ENCODE measurements at places on chromosomes 7 and 10.

- DNase-seq, result no peak
These were observed 1.1 kb downstream of the JAKMIP3 start for GRCh38 chr10:132066812-132067211.

GRCh38 chr7:5215313-5215712 is 25.3 kb downstream of the WIPI2 start:
- no peak for DNase-seq

- no peak for DNase-seq
These were observed 491.8 kb upstream of the GHITM start for GRCh38 chr10:83647526-83647925.

- DNase-seq, result no peak
These were observed 324.5 kb downstream of the PHF14 start for GRCh38 chr7:11298220-11298619.

- no peak for DNase-seq
These were observed 1.7 kb downstream of the CXCL12 start for GRCh38 chr10:44382981-44383748.

- no peak for DNase-seq
These were observed 287.4 kb downstream of the SKIDA1 start for GRCh38 chr10:21238044-21238443.

DNA sequence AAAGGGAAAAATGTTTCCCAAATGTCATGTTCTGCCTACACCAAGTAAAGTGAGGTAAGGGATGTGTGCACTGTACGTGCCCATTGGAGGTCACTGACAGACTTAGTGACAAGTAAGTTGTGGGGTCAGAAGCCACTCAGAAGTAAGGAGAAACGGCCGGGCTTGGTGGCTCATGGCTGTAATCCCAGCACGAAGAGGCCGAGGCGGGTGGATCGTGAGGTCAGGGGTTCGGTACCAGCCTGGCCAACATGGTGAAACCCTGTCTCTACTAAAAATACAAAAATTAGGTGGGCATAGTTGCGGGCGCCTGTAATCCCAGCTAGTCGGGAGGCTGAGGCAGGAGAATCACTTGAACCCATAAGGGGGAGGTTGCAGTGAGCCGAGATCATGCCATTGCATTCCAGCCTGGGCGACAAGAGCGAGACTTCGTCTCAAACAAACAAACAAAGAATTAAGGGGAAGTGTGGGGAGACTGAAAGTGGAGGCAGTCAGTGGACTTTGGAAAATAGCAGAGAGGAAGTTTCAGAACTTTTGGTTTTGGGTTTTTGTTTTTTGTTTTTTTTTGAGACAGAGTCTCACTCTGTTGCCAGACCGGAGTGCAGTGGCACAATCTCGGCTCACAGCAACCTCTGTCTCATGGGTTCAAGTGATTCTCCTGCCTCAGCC is 114.8 kb downstream of the WDFY4 start:
- DNase-seq, result no peak

DNA sequence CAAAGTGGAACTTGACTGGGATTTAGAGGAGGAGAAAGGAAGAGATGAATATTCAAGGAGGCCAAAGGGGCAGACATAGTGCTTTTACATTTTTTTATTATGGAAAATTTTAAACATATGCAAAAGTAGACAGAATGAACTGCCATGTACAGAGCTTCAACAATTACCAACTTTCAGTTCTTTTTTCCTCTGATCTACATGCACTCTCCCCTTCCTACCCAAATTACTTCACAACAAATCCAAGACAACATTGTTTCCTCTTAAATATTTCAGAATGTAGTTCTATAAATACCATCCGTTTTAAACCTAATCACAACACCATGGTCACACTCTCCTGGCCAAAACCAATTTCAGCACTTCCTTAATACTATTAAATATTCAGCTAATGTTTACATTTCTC is 83.5 kb upstream of the FZD1 start:
- no peak for DNase-seq

DNA sequence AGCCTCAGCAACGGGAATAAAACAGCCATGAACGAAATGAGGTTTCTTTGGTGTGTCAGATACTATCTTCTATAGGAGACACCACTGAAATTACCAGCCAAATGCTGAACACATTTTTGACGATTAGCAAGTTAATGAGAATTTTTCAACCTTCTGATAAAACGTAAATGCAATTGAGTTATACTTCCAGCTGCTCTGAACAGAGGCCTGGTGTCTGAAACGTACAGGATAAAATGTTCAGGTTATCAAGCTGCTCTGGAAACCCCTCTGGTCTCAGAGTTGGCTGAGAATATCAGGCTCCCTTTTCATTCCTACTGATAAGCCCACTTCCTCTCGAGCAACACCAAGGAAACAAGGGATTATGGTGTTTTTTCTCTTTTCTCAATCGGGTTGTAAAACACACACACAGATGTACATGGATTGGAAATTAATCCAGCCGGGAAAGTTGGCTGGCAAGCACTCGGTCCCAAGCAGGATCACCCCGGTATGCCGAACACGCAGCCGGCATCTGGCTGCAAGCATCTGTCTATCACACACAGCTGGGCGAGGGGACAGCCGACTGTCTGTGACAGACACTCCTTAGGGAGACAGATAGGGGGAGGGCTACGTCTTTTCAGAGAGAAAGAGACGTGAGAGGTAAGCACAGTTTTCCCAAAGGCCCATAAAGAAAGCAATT is 171.8 kb downstream of the PRKAG2 start:
- DNase-seq, result no peak

GRCh38 chr10:77230194-77230593 is 407.4 kb downstream of the KCNMA1 start:
- DNase-seq, result no peak

GRCh38 chr7:157679607-157680006 is 342.8 kb downstream of the DNAJB6 start:
- DNase-seq, result no peak

- no peak for DNase-seq
These were observed 159.3 kb downstream of the BMPER start for GRCh38 chr7:34064519-34065158.

DNA sequence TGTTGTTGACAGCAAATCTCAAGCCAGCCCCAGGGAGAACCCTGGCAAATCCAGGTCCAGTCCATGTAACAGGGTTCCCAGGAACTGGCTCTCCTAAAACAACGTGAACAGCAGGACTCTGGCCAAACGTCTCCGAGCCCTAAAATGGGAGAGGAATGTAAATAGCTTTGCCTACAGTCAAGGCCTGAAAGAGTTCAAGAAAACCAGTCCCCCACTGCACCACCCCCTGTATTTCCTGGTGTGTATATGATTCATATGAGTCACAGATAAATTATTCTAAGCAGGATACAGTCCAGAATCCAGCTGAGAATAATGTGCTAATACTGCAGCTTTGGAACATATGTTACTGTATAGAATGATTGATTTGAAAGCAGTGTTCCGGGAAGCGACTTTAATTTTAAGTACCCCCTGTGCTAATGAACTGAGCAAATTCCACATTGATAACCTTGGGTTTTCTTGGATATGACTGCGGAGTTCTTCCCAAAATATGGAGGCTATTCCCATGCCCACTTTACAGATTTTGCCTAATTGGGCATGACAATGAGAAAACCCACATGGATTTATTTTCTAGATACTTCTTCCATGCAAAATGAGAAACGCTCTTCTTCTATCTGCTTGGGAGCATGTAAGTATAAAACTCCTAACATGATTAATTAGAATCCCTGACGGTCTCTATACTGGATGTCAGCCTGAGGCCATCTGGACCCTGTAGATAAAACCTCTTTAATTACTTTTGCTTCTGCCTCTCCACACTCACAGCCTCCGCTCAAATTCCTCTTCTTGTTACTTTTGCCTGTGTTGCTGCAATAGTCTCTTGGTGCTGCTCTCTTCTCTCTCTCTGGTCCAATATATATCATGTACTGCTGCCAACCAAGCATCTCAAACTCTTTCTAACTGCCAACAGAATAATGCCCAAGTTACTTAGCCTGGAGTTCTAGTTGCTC is 50.2 kb downstream of the LAMB4 start:
- DNase-seq, result peak; percentile 72

- DNase-seq, result no peak
These were observed 83.9 kb downstream of the CADPS2 start for GRCh38 chr7:122802301-122802751.

GRCh38 chr10:70742537-70743429 is 42.4 kb downstream of the TBATA start:
- peak; percentile 32 for DNase-seq

- DNase-seq, result peak; percentile 84
These were observed 21.8 kb downstream of the STAM start for GRCh38 chr10:17665747-17666146.

- DNase-seq, result peak; percentile 53
These were observed 83.7 kb downstream of the SLC16A9 start for GRCh38 chr10:59625721-59626522.

DNA sequence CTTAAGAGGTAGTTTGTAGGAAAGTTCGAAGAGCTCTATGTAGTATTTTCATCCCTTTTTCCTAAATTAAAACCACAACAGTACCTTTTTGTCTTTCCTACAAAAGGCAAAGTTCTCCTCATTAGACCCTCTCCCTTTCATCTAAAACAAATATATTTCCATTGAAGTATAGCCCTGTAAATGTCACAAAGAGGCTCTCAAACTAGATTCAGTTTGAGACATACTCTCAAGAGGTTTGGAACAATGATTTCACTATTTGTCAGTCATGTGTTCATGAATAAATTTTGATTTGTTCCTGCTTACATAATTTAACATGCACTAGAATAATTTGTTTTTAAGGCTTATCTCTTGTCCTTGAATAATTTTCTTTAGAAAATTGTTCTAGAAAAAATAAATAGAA is 12.2 kb downstream of the TAS2R16 start:
- no peak for DNase-seq

DNA sequence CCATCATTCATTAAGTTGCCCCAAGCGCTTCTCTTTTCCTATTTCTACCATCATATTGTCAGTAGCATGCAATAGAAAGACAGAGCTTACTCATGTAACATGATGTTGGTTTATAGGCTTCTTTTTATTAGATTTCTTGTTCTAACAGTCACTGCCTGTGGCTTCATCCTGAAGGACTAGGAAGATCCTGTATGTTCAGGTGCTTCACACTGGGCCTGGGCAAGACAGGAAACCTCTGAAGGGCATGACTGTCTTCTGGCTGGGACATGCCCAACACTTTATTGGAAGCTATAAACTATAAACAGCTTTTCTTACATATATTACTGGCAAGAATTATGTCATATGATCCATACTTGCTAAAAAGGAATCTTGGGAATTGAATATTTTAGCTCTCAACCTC is 258.4 kb upstream of the AKR1E2 start:
- DNase-seq, result no peak

DNA sequence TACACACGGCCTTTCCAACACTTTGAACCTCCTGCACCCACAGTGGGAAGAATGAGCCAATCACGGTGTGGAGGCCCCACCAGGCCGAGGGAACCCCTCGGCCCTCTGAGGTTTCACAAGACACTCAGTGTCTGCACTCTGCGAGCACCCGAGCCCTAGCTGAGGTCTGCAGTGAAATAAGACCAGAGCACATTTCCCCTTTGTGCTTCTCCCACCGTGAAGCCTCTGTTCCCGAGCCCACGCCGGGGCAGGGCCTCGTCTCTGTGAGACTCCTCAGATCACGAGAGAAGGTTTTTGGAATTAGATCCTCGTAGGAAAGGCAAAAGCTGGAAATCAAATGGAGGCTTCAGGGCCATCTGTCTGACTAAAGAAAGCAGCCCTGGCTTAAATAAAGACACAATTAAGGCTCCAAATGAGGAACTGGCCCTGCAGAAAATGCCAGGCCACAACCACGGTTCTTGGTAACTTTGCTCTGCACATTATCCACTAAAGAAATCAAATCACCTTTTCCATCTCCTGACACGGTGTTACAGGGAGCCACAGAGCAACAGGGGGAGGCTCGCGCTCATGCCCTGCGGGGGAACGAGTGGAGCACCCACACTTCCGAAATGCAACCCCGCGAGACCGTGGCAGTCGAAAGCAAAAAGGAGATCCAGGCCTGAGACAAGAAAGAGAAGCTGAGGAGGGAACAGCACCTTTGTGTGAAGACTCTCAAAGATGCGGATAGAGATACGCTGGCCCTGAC is 43.7 kb downstream of the FAM53B start:
- no peak for DNase-seq

DNA sequence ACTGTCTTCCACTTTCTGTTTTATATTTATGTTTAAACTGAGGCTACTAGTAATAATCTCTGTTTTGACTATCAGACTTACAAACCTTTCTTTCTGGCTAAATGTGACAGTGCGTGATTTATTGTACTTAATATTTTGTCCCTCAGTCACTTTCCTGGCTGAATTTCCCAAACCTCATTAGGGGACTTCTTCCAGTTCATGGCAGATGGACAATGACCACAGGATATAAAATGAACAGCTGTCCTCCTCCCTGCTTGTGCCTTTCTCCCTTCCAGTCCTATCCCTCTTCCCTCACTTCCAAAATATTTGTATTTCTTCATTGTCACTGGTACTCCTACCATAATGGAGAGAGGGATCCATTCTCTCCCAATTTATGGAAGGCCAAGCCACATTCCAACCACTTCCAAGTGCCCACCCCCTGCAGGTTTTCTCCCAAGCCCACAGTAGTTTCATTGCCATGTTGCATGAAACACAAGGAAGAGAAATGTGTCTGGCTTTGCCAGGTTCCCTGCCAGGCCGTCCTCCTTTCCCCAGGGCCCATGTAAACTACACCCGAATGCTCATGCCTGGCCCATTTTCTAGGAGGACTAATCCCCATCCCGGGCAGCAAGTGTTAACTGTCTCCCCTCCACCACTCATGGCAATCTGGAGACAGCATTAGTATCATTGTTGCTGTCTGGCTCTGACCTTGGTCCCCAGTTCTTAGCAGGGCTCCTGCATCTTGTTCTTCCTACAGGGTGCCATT is 269.5 kb upstream of the SLC26A5 start:
- no peak for DNase-seq

DNA sequence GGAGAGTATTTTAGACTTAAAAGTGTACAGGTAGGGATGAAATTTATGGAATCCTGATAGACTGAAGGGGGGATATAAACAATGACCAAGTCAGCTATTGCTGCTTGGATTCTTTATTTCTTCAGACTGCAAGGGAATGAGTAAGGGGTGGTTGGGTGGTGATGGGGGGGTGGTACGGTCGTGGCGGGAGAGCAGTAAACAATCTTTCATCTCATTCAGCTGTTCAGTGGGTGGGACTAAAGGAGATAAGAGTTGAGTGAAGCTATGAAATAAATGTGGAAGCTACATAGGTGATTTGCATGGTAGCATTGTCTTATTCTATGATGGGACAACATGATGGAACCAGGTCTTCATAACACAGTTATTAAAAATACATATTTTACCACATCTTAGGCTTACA is 1.8 kb downstream of the SEPTIN7 start:
- no peak for DNase-seq

DNA sequence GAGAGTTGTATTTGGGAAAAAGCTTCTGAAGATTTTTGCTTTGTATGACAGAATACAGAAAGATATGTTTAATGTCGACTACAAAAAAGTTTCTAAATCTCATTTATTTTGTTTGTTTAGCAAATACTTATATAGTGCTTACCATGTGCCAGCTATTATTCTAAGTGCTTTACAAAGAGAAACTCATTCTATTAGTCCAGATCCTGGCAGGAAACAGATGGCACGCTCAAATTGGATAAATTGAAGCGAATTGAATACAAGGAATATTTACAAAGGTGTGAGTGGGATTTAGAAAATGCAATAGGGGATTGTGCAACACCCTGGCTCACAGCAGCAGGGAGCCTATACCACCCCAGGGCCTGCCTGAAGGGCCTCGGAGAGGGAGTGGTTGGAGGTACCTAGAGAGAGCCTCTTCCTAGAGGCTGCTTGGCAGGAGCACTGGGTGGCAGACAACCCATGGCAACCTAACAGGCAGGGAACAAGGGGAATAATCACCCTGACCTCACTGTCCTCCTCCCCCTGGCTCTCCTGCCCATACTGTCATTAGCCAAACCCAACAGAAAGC is 27.6 kb upstream of the FAM204A start:
- no peak for DNase-seq

Measured in GM04504 (cell line).